ENCODE measurements at places on chromosomes 1 and 21.
A peak's percentile ranks its signal among the peaks of the same experiment; 100 is the strongest.

DNA sequence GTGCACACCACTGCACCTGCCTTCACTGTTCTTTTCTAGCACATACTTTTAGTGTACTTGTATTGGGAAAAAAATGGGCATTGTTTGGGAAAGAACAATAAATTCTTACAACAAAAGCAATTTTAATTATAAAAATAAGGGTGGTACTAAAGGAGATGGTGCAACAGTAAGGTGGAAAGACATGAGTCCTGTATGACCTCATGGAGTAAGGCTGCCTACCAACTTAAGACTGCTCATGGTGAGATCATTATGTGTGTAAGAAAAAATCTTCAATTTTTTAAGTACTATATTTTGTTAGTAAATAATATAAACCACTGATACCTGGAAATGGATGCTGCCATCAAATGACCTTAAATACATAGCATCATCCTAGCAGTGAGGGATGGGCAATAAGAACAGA, 29.6 kb upstream of the PHGDH start:
- DNase-seq = no peak

- no peak for DNase-seq
These were observed 282.7 kb downstream of the HMCN1 start for GRCh38 chr1:186016856-186017255.

GRCh38 chr21:33948096-33948950, 32.7 kb upstream of the ATP5PO start:
- peak; percentile 89 for DNase-seq

DNA sequence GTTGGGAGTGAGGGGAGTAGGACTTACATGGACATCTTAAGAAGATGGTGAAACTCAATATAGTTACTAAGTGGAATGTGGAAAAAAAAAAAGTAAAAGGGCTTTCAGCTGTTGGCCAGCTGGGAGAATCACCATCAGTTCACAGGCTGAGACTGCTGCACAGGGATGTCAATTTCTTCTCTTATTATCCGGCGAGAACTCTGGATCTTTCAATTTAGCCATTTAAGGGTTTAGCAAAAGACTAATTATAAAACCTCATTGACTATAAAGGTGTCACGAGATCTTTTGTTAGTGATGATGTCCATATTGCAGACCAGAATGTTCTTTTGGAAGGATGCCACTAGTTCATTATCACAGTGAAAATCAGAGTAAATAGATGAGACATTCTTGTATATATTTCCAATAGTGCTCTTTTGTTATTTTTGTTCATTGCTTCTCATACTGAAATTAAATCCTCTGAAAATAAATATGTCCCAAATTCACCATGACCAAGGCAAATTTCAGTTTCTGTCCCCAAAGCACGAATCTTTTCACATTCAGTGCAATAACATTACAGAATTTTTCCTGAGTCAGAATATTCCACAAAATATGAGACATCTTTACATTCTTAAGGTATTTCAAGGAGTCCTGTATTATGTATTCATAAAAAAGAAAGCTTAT, 266.1 kb downstream of the DNM3 start:
- no peak for DNase-seq

DNA sequence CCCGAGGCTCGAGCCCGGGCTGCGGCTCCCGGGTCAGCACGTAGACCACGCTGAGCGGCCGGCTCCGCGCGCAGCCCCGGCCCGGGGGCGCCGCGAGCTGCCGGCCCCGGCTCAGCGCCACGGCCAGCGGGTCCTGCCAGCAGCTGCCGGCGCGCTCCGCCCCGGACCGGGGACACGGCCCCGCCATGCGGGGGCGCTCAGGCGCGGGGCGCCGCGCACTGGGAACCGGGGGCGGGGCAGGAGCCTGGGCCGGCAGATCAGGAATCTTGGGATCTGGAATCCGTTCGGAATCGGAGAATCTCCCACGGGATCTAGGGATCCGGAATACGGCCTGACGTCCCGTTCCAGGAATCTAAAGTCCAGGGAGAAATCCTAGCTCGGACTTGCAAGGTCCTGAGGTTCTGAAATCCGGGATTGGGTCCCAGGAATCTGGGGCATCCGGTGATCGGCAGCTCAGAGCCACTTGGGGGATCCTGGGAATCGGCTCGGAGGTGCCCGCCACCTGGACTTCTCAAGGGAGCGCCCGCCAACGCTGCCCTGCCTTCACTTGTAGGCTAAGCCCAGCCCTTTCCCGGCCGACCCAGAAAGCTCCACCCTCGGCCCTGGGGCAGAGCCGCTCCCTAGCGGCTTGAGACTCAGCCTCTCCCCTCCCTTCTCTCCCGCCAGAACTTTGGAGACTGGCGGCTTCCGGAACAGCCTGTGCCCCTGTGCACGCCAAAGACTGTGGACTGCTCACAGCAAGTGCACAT, at the start of gene MAP3K6:
MAP3K6 (minus strand) TSS at position 551 of the 749 bp plus-strand sequence; CDS start at position 187, 364 bp downstream.
- DNase-seq = peak; percentile 4

DNA sequence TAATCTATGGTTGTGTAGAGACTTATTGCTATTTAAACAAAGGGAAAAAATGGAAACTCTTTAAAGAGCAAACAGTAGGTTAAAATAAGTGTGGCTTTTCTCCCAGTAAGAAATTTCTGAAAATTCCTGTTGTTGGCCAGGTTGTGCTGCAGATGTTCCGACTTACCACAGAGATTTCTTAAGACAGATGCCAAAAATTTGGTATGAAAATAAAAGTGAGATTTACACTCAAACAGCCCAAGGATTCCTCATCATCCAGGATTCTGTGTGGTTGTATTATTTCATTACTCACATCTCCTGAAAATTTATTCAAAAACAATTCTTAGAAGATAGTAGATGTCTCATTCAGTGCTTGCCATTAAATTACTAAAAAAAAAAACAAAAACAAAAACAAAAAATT, 296.7 kb upstream of the PTBP2 start:
- DNase-seq = no peak

- no peak for DNase-seq
These were observed 149.5 kb upstream of the VAMP3 start for GRCh38 chr1:7621334-7622219.

GRCh38 chr1:39102537-39103327, 76.6 kb downstream of the NDUFS5 start:
- peak; percentile 42 for DNase-seq

- DNase-seq = no peak
These were observed 1.1 kb downstream of the TOR3A start for GRCh38 chr1:179082999-179083335.

DNA sequence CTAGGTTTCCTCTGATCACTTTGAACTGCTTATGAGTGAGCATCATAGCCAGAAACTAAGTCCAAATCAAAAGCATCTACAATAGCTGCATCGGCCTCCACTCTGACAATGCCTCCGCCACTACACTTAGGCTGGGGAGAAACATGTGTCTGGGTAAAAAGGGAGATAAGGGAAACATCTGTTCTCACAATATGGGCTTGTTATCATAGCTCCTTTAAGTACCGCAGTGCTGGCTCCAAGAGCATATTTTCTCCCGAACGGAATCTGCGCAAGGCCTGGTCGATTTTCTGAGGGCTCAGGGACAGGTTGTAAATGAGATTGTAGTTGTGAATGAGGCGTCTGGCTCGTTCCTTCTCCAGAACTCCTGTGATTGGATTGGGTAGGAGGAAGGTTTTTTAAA, 63.9 kb upstream of the CYP2J2 start:
- DNase-seq = no peak

DNA sequence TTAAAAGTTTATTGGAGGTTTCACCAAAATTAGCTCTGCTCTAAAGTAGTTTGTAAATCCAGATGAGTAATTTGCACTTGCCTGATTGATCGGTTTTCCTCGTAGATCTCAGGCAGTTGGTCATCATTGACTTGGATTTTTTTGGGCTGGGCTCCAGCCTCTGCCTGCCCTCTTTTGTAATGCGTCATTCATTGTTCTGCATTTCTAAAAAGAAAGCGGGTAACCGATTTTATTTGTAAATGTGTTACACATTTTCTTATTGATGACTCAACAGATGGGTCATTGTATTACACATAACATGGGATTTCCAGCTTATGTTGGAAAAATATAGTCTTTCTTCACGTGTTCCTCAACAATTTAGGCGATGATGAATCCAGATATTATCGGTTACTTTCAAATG, 5.5 kb downstream of the ETS2 start:
- DNase-seq = no peak

DNA sequence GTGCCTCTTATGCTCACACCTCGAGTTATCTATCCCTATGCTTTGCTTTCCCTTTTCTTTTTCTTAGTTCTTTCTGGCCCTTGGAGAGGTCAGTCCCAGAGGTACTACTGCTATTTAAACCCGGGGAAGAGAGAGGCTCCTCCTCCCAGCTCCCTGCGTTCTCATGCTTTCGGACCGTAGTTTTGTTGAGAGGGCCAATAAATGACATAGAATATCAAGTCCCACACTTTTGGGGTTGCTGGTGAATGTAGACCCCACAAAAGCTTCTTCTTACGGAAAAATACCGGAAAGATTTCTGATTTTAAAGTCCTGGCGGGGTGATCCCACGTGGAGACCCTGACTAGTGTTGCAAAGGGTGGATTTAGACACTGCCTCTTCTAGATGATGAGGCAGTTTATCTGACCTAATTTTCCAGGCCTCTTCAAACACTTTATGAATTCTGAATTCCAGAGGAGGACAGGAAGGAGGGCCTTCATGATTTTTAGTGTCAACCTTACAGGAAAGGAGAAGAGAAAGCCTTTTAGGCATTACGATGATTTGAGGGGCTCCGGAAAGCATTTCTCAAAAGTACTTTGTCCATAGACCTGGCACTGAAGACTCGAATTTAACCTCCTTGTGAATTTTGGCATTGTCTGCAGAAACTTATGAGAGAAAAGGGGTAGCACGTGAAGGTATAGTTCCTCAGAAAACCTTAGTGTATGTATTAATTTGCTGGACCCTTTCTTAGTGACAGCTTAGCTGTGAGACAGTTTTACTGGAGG, 694 bp downstream of the TMEM167B start:
- no peak for DNase-seq

DNA sequence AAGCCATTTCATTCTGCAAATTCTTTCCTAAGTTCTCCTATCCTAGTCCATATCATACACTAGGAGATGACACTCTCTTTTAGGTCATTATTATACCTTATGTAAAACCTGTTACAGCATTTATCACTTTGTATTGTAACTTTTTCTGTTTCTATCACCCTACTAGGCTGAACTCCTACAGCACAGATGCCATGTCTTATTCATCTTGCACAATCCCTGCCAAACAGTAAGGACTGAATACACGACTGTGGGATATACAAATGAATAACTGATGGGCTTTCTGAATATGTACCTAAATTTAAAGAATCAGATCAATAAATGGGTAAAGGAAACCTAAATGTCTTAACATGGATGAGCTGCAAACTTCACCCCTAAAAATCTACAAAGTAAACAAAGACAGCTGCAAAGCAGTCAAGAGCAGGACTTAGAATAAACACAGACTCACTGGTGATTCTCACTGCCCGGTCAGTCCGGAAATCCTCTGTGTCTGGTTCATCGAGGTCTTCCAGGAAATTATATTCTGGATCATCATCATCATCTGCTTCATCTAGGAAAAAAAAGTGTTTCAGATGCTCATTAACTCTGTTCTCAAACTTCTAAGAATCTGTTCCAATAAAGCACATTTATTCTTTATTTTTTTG, 62.3 kb downstream of the GON4L start:
- DNase-seq = no peak

GRCh38 chr1:119462964-119463363, 44.0 kb upstream of the HSD3B1 start:
- DNase-seq = no peak

DNA sequence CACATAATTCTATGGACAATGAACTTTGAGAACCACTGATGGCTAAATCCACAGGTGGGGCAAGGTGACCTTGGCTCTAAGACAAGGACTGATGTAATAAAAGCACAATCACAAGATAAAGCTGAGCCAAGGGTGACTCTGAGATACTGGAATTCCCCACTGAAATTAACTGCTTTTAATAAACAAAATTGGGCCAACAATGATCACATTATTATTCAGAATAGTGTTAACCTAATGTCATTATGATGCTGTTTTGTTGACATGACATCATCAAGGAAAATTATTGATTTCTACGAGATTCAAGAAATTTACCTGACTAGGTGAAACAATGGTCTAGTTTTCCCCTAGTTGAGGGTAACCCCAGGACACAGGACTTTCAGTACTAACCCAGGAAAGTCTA, 273.7 kb upstream of the NFIA start:
- DNase-seq = no peak

DNA sequence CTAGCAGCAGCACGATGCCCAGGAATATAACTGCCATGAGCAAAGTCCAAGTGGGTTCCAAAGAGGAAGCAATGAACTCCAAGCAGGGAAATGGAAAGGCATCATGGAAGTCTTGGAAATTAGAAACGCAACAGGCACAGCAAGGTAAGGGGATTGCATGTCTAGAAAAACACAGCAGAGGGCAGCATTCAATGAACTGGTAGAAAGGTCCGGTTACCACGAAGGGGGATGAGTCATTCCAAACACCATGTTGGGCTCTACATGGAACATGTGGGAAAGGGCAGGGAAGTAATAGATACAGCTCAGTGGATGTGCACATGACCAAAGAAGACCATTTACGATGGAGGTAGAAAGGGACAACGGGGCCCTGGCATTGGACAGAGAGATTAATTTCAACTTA, 36.4 kb downstream of the RXRG start:
- DNase-seq = peak; percentile 69

DNA sequence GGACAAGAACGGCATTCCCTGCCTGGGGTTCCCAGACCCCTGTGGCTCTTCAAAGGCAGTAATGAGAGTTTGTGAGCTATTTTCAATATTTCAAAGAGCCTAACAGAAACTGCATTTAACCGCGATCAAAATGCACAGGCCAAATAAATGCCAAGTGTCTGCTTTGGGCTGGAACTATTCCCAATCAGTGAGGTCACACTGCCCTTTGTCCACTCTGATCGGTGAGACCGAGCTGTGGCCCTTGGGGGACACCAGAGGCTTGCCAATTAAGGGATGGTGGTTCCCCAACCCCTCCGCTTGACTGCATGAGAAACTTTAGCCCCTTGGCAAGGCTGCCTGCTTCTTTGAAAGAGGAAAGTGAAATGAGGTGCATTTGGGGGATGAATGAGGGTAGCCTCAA, 20.3 kb downstream of the CSMD2 start:
- DNase-seq = no peak

DNA sequence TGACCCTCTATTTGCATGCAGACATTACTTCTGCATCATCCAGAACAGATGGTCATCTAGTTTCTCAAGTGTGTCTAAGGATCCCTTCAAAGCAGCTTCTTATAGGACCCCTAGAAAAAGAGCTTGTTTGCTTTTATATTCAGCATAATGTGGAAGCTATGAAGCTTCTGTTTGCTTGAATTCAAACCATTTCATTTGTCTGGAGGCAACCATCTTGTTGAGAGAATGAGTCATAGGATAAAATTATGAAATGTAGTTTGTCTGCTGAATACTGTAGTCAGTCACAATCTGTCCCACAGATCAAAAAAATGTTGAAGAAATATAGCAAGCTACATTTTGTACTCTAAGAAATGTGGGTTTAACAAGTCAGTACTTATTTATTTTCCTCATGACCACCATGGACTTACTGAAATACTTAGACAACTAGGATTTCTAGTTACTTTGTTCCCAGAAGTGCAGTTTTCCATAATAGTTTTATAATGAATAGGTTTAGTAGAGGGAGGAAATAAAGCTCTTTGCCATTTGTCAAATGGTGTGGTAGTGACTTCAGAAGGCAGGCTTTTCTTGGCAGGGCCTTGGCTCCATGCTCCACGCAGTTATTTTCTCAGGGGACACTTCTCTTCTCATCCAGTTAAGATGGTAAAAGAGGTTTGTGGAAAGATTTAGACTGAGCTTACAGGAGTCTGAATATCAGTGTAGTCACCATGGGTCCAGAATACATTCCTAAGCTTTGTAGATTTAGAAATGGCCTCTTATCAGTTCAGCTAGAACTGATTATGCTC, 74.8 kb upstream of the DEPDC1 start:
- DNase-seq = no peak

Measured in NCI-H748 treated with DMSO at 0.1 percent for 48 hours (cell line).